ENCODE measurements at places on chromosomes 13 and 19. TPM values are rescaled to one million over a fixed set of nuclear protein-coding genes. Genes with fewer than 3 reads are reported as not detected.

Gene HIPK4
- not detected for total RNA-seq

Gene SBK2
- not detected for total RNA-seq

Gene LILRA2
- not detected for total RNA-seq

Gene ZNF578
- total RNA-seq: 3.9 TPM

Gene ZNF540
- total RNA-seq: 0.16 TPM

Gene CRX
- under 0.01 TPM for total RNA-seq

Gene ZNF541
- 0.50 TPM for total RNA-seq

Gene ZNF382
- 8.1 TPM for total RNA-seq

Gene ZNF558
- 3.2 TPM for total RNA-seq

Gene ZNF121
- 17.0 TPM for total RNA-seq

Gene IGFL2
- not detected for total RNA-seq

Gene APOE
- total RNA-seq: 2.4 TPM
